ENCODE measurements at places on chromosomes 7 and 10. TPM values are rescaled to one million over a fixed set of nuclear protein-coding genes. Genes with fewer than 3 reads are reported as not detected.

SFRP4 gene
- total RNA-seq = 9.6 TPM

INSYN2A gene
- 0.15 TPM for total RNA-seq

ZNF248 gene
- 11.6 TPM for total RNA-seq

PDE6C gene
- not detected for total RNA-seq

GARS1 gene
- total RNA-seq = 36.5 TPM

AKR1C8 gene
- not detected for total RNA-seq

NPFFR1 gene
- not detected for total RNA-seq

- DNase-seq = peak; percentile 89
Measured at GRCh38 chr10:28676968-28677887, at the start of gene BAMBI. Gene BAMBI (plus strand): TSS chr10:28677521. CDS start chr10:28677898, 377 bp downstream.

DNA sequence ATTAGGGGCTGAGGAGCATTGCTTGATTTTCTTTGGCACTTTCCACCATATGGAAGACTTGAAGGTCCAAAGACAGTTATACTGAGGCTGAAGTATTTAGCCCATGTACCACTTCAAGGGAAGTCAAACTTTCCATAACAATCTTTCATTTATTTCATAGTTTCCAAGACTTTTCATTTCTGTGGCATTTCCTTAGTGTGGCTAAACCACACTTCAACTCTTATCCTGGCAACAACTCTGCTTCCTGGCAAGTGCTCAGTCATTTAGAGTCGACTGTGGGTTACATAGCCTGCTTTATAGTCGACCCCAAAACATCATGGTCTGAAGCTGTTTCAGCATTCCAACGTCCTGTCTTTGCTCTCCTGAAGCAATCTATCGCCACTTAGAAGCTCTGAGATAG, 343.0 kb upstream of the SEMA3D start:
- DNase-seq = no peak

DNA sequence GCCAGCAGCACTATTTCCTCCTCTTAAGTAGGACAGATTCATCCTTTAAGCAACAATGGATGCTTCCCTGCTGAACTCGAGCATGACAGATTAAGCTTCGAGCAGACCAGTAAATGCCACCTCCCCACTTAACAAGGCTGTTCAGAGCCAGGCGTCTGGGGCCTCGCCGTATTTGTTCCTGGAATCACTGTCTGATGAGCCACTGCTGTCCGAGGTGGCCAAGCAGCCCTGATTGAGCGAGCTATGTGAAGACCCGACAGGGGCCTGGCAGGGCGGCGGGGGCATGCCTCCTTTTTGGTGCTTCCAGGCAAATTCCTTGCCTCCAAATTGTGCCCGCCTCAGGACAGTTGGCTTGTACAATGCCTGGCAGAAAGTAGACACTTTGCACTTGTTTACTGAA, 862.6 kb downstream of the NRG3 start:
- no peak for DNase-seq

DNA sequence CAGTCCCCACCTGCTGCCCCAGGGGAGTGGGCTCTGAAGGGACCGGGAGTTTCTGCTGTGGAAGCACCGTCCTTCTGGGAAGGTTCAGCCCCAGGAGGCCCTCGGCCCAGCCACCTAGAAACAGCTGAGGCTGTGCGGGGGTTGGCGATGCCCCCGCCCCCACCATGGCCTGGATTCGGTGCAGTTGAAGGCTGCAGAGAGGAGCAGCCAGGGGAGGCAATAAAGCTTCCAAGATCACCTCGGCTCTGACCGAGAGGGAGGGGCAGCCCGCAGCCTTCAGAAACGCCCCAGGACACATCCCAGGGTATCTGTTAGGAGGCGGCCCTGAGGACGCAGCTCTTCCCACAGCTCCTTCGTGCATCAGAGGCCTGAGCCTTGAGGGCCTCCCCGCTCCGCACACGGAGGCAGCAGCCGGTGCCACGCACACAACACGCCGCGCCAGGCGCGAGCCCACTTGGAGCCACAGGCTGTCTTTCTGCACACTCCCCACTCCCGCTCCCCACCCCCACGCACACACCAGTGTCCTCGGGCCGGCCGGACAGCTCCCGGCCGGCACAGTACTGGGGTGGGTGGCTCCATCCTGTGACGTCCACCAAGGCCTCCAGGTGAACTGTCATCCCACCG, 1.6 kb downstream of the KNDC1 start:
- DNase-seq = no peak

GRCh38 chr10:38007991-38008390, 2.5 kb upstream of the ZNF33A start:
- DNase-seq = no peak

- no peak for DNase-seq
Measured at GRCh38 chr10:112750427-112751167, 199.4 kb upstream of the TCF7L2 start.

DNA sequence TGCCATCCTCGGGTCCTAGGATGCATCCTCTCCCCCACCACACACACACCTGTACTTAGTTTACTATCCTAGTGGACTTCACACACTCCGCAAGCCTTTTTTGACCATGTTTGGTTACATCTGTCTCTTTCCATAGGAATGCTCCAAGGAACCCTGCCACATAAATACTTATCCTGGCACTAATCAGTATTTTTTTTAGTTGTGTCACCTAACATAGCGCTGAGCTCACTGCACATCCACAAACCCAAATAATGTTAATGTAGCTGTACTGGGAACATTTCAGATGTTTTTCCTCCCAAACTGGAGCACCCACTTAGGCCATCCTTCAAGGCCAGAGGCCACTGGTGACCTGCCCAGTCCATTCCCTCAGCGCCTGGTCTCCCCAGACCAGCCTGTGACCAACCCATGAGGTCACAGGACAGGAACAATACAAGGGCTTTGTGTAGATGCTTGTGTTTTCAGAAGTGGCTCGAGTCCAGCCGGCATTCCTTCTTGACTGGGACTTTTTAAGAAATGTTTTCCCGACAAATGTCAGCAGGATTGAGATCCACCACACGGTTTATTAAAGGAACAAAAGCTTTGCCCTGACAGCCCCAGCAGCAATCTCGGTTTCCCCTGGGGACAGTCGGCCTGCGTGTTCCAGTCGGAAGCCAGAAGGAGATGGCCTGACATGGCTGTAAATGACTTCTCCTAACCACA, 181.4 kb downstream of the JCAD start:
- DNase-seq = peak; percentile 54

DNA sequence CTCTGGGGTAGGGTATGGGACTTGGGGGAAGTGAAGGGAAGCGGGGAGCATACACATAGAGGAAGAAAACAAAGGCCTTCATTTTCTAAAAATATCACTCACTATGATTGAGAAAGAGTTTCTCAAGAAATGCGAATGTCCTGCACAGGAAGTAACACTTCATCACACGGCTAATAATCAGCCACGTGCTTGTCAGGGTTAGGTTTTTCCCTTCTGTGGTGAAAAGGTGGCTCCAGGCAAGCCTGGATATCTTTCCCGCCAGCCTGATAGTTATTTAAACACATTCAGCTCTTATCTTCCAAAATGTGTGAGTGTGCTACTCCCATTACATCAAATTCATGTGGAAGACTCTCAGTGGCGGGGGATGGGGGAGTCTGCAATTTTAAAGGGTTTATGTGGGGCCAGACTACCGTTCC, 166.4 kb upstream of the ADO start:
- no peak for DNase-seq

DNA sequence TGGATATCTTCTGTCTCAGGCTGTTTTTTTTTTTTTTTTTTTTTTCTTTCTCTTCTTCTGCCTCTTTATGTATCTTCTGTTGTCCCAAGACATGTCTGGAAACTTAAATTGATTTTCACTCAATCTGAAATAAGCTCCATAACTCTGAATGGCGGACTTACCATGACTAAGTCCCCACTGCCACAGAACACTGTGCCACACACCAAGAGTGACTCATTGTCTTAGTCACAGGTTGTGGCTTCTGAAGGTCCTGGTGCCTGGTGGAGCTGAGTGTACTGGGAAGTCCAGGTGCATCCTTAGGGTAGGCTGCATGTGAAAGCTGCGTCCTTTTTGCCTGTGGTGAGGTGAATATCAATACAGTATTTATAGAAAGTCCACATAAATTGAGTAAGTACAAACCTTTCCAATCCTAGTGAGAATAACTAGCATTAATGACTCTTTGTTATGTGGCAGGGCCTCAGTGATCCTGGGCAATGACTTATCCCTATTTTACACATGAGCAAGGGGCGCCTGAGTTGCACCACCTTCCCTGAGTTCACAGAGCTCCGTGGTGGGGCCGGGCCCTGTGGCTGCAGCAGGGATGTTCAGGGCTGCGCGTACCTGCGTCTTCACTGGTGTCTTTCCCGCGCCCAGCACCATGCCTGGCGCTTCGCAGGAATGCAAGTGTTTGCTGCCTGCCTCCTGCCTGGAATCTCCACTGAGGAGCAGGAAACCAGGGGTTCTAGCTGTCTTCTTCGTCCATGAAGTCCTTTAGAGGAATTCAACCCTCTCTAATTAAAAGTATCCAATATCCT, 4.3 kb downstream of the PFKP start:
- no peak for DNase-seq

DNA sequence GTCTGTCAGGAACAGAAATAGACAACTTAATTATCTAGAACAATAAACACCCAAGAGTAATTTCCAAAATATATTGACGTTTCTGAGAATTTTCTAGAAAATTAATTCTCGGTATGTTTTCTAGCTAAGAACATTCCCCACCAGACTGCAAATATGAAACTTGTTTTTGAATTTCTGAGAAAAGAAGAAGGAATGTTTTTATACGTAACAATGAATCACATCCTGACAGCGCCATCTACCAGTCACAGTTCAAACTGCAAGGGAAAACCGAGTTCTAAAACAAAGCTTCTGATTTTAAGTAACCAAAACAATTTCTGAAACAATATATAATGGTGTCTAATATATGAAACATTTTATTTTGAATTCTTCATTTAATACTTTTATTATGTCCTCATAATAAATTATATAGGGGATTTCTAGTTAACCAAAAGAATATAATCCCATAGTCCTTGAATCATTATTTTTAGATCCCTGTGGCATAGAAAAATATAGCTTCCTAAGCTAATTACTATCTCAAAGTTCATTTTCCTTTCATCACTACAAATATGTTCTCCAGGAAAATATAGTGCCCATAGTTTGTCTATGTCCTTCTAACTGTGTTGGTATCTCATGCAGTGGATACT, 34.5 kb upstream of the MEOX2 start:
- no peak for DNase-seq

DNA sequence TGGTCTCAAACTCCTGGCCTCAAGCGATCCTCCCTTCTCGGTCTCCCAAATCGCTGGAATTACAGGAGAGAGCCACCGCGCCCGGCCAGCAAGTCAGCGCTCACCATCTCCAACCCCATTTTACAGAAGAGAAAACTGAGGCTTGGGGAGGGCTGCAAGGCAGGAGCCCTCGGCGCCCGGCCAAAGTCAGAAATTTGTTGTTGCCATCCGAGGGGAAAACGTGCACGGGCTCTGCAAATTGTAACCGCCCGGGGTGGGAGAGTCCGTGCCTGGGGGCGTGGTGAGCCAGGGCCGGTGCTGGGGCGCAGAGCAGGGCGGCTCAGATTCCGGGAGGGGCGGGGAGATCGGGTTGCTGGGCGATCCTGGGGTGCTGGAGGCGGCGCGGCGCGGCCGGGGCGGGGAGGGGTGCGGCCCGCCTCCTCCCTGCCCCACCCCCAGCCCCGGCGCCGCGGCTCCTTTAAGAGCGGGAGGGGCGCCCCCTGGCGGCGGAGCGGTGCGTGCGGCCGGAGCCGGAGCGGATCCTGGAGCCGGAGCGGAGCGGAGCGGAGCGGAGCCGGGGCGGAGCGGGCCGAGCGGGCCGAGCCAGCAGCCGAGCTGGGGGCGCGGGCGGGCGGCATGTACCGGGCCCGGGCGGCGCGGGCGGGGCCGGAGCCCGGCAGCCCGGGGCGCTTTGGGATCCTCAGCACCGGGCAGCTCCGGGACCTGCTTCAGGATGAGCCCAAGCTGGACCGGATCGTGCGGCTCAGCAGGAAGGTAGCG, at the start of gene VPS37D:
TSS of gene VPS37D (plus strand) at position 488 of the 759 bp plus-strand sequence. CDS start at position 616, 128 bp downstream.
- peak; percentile 87 for DNase-seq

- no peak for DNase-seq
Measured at GRCh38 chr7:36749282-36749960, 25.1 kb upstream of the AOAH start.

GRCh38 chr10:2410049-2410448, 657.3 kb upstream of the PFKP start:
- DNase-seq = no peak

DNA sequence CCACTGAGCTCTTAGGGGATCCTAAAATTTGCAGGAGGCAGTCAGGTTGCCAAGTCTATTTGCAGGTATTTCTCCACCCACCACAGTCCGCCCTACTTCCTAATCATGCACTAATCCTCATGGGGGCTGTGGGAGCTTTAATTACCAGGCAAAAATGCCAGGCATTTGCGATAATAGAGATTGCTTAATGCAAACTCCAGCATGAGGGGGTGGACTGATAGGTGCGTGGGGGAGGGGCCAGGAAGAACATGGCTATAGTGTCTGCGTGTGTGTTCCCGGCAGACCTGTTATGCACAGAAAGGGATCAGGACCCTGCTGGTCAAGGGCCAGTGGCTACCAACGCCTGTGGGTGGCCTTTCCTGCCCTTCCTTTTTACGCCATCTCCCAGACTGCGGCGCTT, 15.6 kb upstream of the AQP1 start:
- DNase-seq = no peak

DNA sequence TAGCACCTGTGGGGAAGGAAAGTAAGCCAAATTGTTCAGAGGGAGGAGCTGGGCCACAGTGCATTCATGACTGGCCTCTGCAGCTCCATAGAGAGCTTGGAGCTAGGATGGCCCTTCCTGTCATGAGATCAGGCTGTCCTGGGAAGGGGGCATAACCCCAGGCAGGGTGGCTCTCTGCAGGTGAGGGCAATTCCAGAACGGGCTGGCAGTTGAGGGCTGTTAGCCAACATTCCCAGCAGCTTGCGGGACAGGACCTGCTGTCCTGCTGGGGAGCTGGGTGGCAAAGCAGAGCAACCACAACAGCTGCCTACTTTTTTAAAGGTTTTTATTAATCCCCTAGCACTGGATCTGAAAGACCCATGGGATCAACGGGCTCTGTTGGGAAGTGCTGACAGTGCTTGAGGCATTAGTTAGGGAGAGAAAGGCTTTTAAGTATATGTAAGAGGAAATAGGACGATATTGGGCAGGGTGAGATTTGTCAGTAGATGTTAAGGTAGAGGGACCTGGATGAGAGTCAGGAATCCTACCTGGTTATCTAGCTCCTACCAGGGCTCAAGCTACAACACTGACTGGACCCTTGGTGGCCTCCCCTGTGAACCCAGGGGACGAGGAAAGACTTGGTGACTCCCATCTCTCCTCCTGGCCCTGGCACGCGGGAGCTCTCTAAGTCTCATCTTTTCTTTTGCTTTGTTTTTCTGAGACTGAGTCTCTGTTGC, 77.8 kb downstream of the NAMPT start:
- DNase-seq = no peak

DNA sequence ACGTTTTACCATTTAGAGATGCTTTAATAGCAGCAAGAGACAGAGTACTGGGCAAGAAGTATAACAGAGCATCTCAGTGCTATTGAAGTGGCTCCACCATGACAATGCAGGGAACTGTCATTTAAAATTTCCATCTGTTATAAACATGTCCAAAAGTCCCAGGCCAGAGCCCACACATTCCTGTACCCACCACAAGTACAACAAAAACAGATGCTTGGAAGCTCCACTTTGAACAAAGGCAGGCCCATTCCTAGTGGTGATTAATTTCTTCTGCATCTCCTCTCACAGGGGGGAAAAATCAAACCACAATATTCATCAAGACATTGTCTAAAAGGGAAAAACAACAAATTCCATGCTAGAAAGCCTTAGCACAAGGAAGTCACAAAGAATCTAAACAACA, 627.9 kb downstream of the PARD3 start:
- no peak for DNase-seq

GRCh38 chr7:50649259-50649885, 84.2 kb upstream of the DDC start:
- no peak for DNase-seq

- DNase-seq = no peak
Measured at GRCh38 chr10:15351099-15351820, 19.8 kb downstream of the FAM171A1 start.

- DNase-seq = no peak
Measured at GRCh38 chr7:29126804-29127203, 19.5 kb downstream of the CPVL start.
